Foreskin fibroblast (primary cell): ENCODE measurements at places on chromosomes 3 and 15.

GRCh38 chr15:56028430-56028829 is 35.0 kb upstream of the NEDD4 start:
- DNase-seq = no peak

DNA sequence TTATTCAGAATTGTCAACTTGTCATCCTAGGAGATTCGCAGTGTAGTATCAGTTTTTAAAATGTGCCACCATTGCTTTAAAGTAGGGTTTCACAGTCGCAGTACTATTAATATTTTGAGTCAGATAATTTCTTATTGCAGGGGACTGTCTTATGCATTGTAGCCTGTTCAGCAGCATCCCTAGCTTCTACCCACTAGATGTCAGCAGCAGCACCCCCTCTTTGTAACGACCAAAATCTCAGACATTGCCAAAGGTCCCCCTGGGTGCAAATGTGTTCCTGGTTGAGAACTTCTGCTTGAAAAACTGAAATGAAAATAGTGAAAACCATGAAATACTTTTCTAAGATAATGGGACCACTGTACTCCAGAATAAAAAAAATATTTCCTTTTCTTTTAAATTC is 474.8 kb downstream of the CNTN3 start:
- peak; percentile 25 for DNase-seq

DNA sequence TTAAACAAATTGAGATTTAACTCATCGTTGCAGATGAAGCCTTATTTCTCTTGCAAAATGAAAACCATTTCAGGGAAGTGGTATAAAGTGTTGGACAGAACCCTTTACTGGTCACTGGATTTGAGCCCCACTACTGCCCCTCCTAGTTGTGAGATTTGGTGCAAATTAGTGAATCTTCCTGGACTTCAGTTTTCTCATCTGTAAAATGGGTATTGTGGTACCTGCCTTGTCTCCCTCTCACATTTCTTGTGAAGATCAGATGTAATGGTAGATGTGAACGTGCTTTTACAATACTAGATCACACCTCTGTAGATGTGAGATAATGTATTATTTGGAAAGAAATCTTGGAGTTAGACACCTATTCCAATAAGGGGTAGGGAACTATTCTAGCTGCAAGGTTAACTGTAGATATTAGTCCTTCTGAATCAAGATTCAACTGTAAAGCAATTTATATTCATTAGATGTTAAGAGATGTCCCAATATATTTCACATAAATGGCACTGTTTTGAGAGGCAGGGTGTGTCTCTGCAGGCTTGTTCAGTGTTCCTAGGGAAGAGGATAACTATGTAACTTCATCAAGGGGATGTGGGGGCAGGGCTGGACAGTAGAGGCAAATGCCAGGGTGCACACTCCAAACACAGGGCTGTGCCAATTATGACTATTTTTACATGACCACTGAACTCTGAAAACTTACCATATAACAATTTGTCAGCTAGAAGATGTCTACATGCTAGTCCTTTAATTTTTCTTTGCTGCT is 112.4 kb upstream of the PFN2 start:
- no peak for DNase-seq

DNA sequence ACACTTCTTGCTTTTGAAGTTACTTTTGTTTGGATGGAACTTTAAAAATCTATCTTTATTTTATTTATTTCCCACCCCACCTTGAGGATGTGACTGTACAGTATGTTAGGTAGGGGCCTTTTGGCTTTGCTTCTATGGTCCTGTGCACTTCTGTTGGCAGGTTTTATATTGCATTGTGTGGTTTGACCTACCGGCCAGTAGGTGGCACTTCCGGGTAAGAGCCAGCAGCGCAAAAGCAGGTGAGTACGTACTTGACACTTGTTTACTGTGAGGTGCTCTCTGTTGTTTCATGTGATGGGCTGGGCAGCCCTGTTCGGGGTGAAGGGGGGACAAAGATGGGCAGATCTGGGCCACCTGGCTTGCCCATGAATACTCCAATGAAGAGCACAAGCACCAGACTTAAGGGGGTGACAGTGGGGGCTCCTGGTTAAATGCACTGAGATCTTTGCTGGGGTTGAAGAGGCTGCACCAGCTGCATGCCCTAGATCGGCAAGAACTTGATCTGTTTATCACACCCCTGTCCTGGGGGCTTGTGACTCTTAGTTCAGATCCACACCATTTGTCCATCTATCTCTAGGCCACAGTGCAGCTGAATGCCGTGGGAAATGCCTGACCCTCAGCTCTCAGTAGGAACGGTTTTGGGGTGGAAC is 131.6 kb downstream of the NLGN1 start:
- peak; percentile 6 for DNase-seq

- DNase-seq = no peak
Observed at GRCh38 chr15:74791667-74792066, 9.8 kb downstream of the CSK start.

GRCh38 chr15:63200464-63201249 is 11.3 kb downstream of the RAB8B start:
- no peak for DNase-seq

DNA sequence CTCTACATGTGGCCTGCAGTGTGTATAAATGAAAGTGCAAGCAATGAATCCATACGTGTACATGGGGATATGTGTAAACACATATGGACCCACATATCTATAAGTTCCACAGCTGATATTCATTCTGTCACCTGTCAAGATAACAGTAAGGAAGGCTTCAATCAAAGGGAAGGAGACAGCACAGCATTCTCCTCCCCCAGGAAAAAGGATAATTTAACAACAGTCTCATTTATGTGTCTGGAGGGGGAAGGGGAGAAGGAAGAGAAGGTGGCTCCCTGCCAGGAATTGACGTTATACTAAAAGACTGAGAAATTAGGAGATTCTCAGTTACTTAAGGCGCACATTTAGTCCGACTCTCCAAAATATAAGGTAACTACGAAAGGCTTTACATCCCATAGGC is 345.9 kb downstream of the FOXP1 start:
- DNase-seq = no peak

DNA sequence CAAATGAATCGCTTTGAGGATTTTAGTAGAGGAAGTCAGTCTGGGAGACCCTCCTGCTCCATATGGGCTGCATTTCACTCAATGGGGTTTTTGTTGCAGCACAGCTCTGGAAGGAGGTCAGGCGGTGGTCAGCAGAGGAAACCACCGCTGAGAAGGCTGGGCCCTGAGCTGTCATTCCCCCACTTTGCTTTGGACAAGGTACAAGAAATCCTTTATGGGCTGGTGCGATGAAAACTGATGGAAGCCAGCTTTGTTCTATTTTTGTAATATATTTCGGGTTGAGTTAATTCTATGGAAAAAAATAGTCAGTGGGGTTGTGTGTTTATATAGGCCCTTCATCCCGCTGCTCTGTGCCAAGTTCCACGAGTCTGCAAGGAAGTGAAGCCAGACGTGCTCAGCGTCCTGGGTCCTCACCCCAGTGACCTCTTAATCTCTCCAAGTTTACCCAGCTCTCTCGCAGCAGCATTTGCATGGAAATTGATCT is 157.1 kb upstream of the TMC3 start:
- no peak for DNase-seq

DNA sequence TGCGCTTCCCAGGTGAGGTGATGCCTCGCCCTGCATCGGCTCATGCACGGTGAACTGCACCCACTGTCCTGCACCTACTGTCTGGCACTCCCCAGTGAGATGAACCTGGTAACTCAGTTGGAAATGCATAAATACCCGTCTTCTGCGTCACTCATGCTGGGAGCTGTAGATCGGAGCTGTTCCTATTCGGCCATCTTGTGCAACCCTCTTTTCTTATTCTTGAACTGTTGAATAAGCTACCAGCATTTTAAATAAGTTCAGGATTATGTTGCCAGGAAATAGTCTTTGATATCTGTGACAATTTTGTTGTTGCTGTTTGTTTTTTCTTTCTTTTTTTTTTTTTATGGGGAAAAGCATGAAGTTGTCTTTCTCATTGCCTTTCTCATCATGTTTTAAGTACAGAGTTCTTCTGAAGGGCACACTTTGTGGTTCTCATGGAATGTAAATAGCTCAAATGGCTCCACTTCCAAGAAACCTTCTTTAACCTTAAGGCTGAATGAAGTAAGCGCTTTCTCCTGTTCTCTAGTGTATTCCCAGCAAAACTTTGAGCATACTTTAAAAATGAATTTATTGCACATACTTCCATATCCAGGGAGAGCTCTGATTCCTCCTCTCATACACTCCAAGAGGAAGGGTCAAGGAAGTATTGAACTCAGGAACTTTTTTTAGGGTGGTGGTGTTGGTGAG is 468.0 kb upstream of the TBL1XR1 start:
- peak; percentile 28 for DNase-seq

GRCh38 chr3:124741027-124741426 is 10.8 kb downstream of the UMPS start:
- DNase-seq = no peak

DNA sequence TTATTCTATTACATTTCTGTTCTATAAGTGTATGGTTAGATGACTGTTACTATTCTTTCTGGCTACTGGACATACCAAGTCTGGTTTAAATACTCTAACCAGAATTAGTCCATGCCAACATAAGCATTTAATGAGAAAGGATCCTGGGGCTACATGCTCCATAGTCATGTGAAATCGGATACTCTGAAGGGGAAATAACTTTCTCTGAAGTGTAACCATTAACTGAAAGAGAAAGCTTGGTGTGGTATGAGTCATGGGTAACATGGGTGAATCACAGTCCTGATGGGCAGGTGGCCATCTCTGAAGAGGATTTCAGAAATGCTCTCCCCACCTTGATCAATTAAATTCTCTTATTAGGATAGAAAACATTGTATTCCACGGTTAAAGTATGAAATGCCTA is 69.4 kb downstream of the FHIT start:
- DNase-seq = peak; percentile 36

- DNase-seq = no peak
Observed at GRCh38 chr15:66638377-66638776, 63.7 kb upstream of the SMAD6 start.

DNA sequence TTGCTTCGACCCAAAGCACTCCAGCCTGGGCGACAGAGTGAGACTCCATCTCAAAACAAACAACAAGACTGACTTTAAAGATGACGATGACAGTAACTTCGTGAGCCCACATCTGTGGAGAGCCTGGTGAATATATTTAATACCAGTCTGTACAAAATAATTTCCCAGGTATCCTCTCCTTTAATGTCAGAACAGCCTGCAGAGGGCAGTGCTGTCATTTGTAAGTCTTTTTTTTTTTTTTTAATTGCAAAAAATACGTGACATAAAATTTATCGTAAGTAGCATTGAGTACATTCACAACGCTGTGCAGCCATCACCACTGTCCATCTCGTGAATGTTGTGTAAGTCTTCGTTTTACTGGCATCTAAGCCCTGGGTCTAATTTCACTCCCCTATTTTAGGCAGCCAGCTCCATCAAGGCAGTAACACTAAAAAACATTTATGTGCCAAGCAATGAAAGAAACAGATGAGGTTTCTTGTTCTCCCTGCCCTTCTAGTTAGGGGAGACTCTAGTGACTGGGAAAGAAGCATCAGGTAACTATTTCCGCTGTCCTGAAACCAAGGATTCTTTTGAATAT is 1.4 kb downstream of the HTD2 start:
- DNase-seq = peak; percentile 84

- no peak for DNase-seq
Observed at GRCh38 chr3:119835556-119835955, 53.7 kb downstream of the NR1I2 start.

- DNase-seq = no peak
Observed at GRCh38 chr15:42448281-42448680, 42.7 kb downstream of the ZNF106 start.

DNA sequence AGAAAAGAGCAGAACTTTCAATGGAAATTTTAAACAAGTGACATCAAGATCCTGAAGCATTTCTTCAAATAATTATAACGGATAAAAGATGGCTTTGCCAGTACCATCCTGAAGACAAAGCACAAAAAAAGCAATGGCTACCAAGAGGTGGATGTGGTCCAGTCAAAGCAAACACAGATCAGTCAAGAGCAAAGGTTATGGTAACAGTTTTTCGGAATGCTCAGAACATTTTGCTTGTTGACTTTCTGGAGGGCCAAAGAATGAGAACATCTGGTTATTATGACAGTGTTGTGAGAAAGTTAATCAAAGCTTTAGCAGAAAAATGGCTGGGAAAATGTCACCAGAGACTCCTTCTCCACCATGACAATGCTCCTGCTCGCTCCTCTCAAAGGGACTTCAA is 31.5 kb downstream of the FEM1B start:
- DNase-seq = no peak

- DNase-seq = no peak
Observed at GRCh38 chr3:21691036-21691435, 60.0 kb downstream of the ZNF385D start.

- no peak for DNase-seq
Observed at GRCh38 chr3:163196245-163196644, 1699.6 kb downstream of the OTOL1 start.

DNA sequence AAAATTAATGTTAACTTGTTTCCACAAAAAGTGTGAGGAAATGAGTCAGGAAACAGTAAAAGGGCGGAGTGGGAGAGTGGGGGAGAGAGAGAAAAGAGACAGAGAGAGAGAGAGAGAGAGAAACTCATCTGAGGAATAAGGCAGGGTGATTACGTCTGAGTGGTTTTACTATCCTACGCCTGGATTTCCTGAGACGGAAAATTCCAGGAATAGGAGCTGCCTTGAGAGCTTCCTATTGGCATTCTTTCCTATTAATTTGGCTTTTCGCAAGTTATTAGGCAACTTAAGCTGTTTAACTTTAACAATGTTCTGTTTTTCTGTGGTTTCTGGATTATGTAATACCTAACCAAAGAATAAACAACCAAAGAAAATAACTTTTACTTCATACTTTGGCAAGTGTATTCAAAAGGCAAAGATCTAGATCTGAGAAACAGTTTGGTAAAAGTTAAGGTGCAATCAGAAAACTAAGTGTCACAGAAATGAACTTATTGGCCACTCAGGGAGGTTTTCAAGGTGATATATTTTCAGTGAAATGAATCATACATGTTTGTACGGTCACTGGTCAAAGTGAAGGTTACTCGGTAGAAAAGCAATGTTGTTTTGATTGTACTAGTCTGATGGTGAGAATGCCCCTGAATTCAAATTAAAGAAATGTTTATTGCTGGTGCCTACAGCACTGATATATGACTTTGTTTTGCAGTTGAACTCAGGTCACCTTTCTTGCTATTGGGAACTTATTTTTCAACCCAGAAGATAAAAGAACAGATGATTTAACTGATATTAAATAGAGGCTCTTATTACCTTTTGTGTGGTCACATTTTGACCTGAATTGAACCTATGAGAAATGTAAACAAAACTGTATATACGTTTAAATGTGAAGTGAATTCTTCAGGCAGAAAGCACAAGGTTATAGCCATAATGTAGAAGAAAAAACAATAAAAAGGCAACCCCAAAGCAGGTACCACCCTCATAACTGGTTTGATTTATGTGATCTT is 39.9 kb upstream of the TNFSF10 start:
- DNase-seq = peak; percentile 53

- no peak for DNase-seq
Observed at GRCh38 chr3:9696480-9697220, 7.0 kb upstream of the CPNE9 start.

- DNase-seq = no peak
Observed at GRCh38 chr3:14377838-14378169, 24.6 kb upstream of the SLC6A6 start.

DNA sequence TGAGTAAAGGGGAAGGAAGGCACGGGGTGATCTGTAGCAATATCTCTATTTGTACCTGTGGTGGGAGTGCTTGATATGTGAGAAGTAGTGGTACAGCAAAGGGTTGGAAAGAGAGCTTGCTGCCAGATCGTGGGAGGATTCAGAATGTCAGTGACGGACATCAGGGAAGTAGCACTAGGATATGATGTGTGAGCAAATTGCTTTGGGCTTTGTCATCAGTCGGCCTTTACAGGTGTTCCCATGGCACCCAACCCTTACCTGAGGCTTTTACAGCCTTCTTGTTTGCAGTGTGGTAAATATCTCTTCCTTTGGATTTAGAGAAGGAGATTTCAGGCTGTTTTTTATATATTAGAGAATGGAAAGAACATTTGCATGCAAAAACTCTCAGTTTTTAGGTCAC is 29.8 kb downstream of the IL1RAP start:
- DNase-seq = no peak
